ENCODE measurements at places on chromosomes 12 and 14.

DNA sequence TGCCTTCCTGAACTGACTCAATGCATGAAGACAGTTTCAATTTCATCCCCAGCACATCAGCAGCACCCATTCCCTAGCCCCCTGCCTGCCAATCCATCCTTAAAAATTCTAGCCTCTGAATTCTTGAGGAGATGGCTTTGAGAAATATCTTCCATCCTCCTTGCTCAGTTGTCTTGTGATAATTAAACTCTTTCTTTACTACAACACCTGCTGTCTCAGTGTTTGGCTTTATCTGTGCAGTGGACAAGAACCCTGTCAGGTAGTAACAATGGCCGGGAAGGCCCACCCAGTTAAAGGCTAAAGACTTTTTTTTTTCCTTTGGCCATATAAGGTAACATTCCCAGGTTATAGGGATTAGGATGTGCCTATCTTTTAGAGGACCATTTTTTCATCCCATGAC is 114.4 kb upstream of the NAP1L1 start:
- no peak for DNase-seq

DNA sequence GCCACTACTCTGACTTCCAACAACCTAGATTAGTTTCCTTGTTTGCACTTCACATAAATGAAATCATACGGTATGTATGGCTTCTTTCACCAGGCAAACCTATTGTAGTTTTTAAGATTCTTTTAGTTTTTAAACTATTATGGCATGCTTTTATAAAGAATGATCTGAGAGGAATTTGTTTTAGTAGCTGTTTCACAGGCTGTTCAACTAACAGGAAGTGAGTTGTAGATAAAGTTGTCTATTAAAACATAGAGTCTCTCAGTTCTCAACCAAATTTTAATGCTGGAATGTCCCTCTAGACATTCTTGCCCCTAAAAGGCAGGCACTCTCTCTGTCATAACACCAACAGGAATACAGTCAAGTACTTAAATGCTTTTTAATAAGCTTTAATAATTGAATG is 102.7 kb upstream of the DACT1 start:
- DNase-seq, result no peak

DNA sequence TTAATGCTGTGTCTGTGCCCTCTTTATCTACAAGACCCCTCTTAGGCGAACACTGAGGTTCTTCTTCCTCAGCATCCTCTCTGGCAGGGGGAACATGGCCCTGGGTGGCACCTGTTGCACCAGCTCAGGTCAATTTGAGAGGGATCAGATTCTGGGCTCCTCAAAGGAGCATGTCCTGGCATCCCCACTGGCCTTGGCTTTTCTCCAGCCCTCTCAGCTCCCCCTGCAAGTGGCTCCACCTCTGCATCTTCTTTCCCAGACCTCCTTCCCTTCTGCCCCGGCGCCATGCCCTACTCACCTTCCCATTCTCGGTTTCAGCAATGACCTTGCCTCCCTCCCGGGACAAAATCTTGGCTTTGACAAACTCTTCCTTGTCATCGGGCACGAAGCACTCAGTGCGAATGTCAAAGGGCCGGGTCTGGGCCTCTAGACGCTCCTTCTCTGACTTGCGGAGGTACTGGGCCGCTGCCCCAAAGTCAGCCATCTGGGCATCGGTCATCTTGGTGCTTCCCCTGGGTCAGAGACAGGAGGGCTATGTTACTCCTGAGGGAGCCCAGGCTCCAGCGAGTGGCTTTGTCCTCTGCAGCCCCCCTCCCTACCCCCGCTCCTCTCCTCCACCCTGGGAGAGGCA is 1.2 kb downstream of the MYH6 start:
- DNase-seq, result no peak

DNA sequence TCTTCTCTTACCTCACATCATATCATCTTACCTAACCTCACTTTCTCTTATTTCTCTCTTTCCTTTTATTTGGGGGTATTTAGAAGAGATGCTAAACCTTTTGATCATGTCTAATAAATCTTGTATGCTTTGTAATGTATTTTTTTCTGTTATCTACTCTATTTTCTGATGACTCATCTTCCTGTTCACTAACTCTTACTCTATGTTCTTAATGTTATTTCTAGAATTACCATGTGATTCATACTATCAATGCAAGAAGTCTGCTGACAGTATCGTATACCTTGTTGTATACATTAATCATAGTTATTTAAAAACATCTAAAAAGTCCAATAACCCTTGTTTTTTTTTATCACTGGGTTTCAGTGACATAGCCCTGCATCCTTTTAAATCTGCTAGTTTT is 62.3 kb downstream of the MGAT4C start:
- DNase-seq, result no peak

DNA sequence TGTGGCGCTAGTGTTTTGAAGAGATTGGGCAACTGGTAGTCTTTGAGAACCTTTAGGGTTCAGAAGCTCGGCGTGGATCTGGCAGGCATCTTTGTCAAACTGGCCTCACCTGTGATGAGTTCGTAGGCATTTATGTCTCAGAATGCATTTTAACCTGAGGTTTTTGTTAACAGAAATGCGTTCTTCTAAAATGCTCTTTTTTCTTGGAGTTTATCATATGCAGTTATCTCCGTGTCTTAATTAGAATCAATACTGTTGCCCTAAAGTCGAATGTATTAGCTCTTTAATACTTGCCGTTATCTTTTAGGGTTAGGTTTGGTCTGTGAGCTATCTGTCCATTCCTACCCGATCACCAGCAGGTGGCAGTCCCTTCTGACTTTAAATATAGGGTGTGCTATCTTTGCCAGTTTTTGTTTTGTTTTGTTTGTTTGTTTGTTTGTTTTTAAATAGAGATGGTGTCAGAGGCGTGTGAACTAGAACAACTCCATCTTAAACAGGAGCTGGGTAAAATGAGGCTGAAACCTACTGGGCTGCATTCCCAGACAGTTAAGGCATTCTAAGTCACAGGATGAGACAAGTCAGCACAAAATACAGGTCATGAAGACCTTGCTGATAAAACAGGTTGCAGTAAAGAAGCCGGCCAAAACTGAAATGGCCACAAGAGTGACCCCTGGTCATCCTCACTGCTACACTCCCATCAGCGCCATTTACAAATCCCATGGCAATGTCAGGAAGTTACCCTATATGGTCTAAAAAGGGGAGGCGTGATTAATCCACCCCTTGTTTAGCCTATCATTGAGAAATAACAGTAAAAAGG is 1.4 kb downstream of the ATF1 start:
- DNase-seq, result no peak

GRCh38 chr12:12017798-12018197 is 52.9 kb upstream of the BCL2L14 start:
- no peak for DNase-seq

DNA sequence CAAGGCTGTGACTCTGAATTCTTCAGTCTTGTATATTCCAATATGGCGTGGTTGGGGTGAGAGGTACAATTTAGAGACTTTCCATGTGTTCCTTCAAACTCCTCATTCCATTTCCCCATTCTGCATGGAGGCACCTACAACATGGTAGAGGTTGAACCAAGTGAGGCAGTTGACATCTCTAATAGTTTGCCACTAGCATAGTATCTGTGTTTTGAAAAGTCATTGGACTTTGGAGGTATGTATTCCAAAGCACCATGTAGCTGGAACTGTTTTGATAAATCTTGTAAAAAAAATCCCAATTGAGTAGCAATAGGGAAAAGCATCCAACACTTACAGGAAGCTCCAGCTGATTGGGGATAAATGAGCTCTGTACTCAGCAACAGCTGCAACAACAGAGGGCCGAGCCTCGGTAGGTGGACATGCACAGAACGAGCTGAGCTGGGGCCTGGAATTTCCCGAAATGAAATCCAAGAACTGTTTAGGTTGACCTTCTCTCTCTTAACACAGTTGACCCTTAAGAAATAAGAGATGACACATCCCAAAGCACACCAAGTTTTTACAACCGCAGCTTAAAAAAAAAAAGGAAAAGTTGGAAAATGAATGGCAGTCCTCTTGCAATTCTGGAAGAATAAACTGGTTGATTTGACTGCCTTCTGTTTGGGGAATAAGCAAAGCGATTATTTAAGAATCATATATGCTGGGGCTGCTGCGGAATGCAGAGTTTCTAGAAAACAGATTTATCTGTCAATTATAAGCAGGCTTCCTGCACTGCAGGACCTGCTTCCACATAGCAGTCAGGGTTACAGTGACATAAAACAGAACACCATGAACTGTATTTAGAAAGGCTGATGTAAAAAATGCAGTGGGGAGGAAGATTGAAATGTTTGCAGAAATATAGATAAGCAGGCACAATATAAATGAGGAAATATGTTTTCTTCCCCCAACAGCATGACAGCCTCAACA is 194.6 kb upstream of the KRR1 start:
- DNase-seq, result no peak

- no peak for DNase-seq
These were observed 118.7 kb downstream of the KSR2 start for GRCh38 chr12:117850048-117850447.

- DNase-seq, result no peak
These were observed 647.0 kb upstream of the MGAT4C start for GRCh38 chr12:86903159-86903558.

DNA sequence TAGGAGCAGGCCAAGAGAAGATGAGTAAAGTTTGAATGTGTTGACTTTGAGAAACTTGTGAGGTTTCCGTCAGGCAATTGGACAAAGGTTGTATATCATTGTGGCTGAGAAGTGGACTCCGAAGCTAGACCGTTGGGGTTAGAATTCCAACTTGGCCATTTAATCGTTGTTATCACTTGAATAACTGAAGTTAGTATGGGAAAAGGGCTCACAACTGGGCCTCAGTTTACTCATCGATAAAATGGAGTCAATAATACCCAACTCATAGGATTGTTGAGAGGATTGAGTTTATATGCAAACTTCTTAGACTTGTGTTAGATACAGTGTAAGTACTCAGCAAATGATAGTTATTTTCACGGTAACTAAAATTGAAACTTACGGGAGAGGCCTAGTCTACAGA is 846 bp downstream of the SLIRP start:
- DNase-seq, result no peak

DNA sequence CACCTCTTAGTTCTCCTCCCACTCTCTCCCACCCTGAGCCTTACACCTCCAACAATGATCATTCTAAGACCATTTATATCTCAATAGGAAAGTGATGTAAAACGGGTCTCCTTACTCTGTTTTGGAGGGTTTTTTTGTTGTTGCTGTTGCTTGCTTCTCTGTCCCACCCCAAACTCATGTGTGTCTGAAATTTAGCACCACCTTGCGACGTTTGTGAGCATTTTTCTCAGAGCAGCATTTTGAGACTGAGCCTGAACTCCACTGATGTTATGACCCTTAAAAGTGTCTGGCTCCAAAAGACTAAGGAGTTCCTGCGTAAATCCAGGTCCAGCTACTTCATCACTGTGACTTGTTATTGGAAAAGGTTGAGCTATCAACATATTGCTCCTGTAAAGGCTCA is 155.0 kb downstream of the DAD1 start:
- DNase-seq, result no peak

Measured in pancreas (tissue), 10 donors.